ENCODE measurements at places on chromosomes 12 and 14. TPM values are rescaled to one million over a fixed set of nuclear protein-coding genes. Genes with fewer than 3 reads are reported as not detected.

DNA sequence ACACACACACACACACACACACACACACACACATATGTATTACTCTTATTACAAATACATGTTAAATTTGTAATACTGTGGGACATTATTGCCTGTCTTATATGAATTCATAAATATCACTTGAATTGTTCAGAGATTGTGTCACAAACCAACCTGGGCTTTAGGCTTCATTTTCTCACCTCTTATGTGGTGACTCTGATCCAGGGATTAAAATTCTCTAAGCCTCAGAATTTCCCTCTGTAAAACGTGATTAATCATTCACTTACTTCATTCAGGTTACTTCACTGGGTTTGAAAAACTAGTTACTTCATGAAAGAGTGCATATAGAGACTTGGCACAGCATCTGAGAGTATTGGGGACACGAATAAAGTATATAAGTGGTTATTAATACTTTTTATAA lies 240.3 kb upstream of the PDZRN4 start:
- DNase-seq, result no peak

DNA sequence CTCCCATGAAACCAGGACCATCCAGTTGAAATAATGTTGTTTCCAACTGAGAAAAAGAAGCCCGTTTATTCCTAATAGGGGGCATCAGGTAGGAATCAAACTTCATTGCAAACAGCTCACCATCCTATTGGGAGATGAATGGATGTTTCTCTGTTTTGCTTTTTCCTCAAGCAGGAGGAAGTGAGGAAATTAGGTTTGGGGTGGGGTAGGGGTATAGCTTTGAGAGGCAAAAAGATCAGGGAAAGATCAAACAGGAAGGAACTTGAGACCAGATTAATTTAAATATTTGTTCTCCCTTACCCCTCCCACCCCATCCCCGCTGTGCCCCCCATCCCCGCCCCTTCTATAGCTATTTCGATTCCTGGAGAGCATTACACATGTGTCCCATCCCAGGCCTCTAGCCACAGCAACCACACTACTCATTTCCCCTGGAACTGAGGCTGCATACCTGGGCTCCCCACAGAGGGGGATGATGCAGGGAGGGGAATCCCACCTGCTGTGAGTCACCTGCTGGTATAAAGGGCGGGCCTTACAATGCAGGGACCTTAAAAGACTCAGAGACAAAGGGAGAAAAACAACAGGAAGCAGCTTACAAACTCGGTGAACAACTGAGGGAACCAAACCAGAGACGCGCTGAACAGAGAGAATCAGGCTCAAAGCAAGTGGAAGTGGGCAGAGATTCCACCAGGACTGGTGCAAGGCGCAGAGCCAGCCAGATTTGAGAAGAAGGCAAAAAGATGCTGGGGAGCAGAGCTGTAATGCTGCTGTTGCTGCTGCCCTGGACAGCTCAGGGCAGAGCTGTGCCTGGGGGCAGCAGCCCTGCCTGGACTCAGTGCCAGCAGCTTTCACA lies at the start of gene IL23A:
Gene IL23A (plus strand): TSS at position 577 of the 850 bp plus-strand sequence. CDS start 161 bp downstream, at position 738.
- no peak for DNase-seq

DNA sequence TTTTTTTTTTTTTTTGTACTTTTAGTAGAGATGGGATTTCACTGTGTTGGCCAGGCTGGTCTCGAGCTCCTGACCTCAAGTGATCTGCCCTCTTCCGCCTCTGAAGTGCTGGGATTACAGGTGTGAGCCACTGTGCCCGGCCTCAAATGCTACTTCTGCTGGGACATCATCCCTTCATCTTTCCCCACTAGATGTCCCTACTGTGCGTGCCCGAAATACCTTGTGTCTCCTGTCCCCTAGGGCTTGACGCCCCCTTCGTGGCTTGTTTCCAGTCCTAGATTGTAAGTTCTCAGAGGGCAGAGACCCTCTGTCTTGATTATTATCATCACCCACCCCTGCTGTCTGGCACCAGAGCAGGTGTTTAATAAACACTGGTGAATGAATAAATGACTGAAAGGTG lies 14.9 kb downstream of the CCDC63 start:
- no peak for DNase-seq

- DNase-seq, result peak; percentile 81
Measured at GRCh38 chr12:2284857-2285256, 232.1 kb downstream of the CACNA1C start.

DNA sequence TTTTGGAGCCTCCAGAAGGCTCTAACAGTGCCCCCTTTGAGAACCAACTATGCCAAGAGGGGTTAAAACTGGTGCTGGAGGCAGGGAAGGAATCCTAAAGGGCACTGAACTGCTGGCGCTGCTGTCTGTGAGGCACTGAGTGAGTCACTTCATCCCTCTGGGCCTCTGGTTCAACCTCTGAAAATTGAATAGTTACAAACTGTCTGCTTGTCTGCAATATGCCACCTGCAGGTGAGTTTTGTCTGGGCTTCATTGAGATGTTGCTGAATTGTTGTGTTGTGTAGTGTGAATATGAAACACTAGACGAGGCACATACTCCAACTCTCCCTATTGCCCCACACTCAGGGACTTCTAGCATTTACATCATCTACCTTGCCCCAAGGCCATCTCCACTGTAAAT lies 68.0 kb downstream of the GRIN2B start:
- DNase-seq, result peak; percentile 45

- DNase-seq, result no peak
Measured at GRCh38 chr14:100287202-100287997, 18.8 kb downstream of the SLC25A29 start.

DNA sequence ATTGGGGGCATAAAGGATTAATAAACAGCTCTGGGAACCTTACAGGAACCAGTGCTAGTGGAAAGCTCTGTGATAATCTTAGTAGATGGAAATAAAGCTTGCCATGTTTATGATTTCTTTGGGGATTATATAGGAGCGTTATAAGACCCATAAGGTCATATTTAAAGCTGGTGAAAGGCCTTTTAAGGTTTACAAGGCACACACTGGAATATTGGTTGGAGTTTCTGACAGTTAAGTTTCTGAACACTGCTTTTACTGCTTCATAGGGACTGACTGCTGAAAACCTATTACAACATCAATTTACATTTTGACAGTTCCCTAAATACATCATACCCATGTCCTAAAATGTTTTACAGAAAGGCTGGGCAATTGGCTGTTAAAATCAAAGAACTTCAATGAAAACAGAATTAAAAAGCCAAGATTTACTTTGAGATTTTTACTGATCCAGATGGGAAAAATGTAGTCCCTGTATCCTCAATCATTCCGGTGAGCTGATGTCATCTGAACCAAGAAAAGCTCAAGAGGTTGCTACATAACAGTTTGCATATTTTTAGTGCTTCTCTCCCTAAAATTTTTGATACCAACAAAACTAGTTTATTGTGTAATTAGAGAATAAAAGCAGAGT lies 153.7 kb upstream of the IGF1 start:
- no peak for DNase-seq

- no peak for DNase-seq
Measured at GRCh38 chr14:103521951-103522563, 573 bp downstream of the CKB start.

DNA sequence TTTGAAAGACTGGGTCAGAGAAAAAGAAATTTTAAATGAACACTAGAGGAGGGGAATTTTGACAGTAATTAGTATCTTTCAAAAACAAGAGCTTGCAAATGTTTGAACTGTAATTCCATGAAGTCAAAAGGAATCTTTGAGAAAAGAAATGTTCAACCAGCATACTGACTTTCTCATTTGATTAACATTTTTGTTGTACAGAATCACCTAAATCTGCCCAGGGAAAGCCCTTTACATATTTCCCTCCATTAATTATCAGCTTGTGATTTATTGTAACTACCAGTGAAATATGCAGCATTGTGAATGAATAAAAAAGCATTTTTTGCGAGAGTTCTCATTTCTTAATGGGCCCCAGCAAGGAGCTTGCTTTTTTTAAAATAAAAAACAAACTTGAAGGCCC lies 61.2 kb upstream of the CCDC91 start:
- no peak for DNase-seq

DNA sequence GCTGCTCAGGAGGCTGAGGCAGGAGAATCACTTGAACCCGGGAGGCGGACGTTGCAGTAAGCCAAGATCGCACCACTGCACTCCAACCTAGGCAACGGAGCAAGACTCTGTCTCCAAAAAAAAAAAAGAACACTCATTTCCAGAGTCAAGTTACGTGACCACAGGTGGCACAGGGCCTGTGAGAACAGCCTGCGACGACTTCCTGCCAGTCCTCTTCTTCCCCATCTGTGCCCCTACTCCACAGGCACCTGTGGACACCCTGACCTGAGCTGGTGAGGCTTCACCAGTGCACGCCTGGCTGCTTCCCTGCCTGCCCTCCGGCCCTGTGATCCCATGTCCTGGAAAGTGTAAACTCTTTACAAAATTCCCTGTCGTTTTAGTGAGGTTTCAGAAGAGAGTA lies 77.7 kb downstream of the PPP2R5C start:
- peak; percentile 84 for DNase-seq

DNA sequence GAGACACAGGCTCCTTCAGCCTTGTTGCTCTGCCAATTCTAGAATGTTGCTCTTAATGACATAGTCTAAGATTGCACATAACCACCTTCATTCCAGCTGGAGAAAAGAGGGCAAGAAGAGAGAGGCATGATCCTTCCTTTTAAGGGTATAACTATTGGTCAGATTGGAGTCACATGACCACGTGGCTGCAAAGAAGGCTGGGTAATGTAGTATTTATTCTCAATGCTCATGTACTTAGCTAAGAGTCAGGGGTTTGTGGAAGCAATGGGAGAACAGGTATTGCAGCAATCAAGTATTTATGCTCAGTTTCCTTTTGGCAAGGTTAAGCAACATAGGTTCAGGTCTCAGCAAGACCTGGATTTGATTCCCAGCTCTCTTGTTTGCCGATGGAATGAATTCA lies 298.8 kb upstream of the TBX3 start:
- DNase-seq, result no peak

DNA sequence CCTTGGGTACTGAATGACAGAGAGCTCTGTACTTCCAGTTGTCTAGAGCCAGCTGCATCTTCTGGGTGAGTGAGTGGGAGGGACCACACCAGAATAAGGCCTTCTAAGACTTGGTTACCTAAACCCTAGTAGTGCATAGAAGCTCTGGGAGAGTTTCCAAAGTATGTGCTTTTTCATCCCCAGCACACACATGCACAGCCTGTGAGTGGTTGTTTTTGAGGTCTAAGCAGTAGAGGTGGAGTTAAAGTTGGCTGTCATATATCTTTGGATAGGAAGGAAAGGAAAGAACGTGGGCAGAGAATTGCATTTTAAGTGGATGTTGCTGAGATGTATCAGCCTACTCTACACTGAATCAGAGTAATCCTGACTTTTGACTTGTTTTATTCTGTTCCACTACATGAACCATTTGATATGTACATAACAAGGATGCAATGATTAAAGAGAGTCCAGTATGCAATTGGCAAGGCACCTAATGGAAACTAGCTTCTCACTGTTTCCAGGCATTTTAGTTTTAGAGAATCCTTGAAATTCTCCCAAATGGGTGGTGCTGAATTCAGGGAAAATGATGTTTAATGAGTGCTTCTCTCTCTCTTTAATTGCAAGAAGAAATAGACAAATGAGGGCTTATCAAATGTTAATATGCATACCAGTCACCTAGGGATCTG lies 51.8 kb upstream of the PRICKLE1 start:
- peak; percentile 9 for DNase-seq

GRCh38 chr14:31303654-31304053 lies 96.1 kb upstream of the HECTD1 start:
- no peak for DNase-seq

GRCh38 chr14:102352213-102352612 lies 10.5 kb downstream of the CINP start:
- no peak for DNase-seq

DNA sequence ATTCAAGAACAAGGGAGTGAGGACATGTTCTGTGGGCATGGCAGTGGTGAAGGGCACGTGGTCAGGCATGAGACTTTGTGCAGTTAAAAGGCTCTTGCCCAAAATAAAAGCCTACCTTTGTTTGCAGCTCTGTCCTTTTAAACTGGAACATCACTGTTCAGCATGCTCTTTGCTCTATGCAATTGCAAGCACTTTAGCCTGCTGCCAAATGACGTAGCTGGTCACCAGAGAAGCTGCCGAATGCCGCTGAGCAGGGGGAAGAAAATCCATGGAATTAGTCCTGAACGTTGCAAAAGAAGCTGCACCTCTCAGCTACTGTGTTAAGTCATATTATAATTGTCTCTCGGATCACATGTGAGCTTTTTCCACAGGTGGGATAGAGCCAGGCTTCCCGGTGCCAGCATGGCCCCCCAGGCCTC lies 176.3 kb upstream of the DIO2 start:
- no peak for DNase-seq

GRCh38 chr14:58636129-58636528 lies 1.6 kb upstream of the DACT1 start:
- no peak for DNase-seq

- no peak for DNase-seq
Measured at GRCh38 chr12:68392376-68392775, 60.2 kb upstream of the MDM1 start.

DNA sequence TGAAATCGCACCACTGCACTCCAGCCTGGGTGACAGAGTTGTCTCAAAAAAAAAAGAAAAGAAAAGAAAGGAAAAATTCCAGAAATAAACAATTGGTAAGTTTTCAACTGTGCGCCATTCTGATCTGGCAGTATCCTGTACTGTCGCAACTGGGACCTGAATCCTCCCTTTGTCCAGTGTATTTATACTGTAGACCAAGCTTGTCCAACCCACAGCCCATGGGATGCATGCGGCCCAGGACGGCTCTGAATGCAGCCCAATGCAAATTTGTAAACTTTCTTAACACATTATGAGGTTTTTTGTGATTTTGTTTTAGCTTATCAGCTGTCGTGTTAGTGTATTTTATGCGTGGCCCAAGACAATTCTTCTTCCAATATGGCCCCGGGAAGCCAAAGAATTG lies 84.7 kb downstream of the TMCC3 start:
- no peak for DNase-seq

DNA sequence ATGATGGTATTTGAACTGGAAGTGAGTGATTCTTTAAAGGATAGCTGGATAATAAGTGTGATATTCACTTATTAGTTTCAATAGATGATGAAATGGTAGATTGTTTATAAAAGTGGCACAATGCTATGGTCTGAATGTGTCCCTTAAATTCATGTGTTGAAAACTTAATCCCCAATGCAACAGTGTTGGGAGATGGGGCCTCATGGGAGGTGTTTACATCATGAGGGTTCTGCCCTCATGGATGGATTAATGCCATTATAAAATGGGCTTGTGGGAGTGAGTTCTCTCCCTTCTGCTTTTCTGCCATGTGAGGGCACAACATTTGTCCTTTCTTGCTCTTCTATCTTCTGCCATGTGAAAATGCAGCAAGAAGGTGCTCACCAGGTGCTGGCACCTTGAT lies 134.0 kb downstream of the SLC38A1 start:
- DNase-seq, result no peak

- DNase-seq, result no peak
Measured at GRCh38 chr12:96414637-96415036, 14.4 kb upstream of the CDK17 start.

The SIX6 gene
- total RNA-seq, result not detected

The ACOT6 gene
- not detected for total RNA-seq

The C12orf54 gene
- not detected for total RNA-seq

The PAPOLA gene
- 313 TPM for total RNA-seq

The EML1 gene
- not detected for total RNA-seq

The PXMP2 gene
- 35.5 TPM for total RNA-seq

Data from Karpas-422 (cell line).